ENCODE measurements at places on chromosomes 4 and X. TPM values are rescaled to one million over a fixed set of nuclear protein-coding genes. Genes with fewer than 3 reads are reported as not detected.

Gene MSL3
- total RNA-seq: 13.4 TPM

Gene HMGN5
- 1.2 TPM for total RNA-seq

Gene MAGEB6
- total RNA-seq: not detected

Gene DGKQ
- 18.7 TPM for total RNA-seq

Gene MFAP3L
- 4.1 TPM for total RNA-seq

Gene FABP2
- not detected for total RNA-seq

Gene ABCG2
- 1.8 TPM for total RNA-seq

Gene MAGEA12
- not detected for total RNA-seq

Gene CORIN
- 0.23 TPM for total RNA-seq

Gene GPRIN3
- total RNA-seq: 0.30 TPM

Gene INTU
- total RNA-seq: 24.3 TPM

Gene TLR10
- total RNA-seq: not detected

Gene DOK7
- total RNA-seq: 0.32 TPM

Gene NPNT
- total RNA-seq: 0.30 TPM

Gene WDR17
- 2.7 TPM for total RNA-seq

Gene MAGEC3
- total RNA-seq: not detected

Measured in smooth muscle cell of the umbilical artery (primary cell).